ENCODE measurements at places on chromosomes 3 and 15.

GRCh38 chr3:128620268-128620691 is 30.3 kb downstream of the RPN1 start:
- DNase-seq = no peak

- DNase-seq = no peak
These were observed 83.3 kb upstream of the KCNH8 start for GRCh38 chr3:19065027-19065426.

DNA sequence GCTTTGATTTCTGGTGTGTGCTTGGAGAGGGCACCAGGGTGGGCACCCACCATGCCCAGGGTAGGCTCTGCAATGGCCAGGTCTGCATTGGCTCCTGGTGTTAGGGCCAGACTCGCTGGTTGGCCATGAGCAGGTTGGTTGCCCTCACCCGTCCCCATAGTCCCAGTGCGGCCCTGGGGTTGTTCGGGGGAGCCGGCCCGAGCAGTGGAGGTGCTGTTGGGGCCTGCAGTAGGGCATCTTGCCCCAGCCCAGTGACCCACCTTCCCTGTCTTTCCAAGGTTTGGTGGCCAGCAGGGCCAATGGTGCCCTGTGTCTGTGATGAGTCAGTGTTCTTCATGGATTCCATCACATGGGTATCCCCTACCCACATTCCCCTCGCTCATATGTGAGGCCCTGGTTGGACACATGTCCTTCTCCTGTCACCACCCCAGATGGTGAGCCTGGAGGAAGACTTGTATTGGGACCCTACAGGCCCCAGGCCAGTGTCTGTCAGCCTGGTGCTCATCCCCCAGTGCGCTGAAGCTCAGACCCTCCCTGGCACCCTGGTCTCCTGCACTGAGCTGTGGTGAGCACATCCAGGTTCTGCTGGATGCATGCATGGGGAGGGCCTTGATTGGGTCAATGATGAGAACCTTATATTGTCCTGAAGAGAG is 190.1 kb downstream of the UBE3A start:
- no peak for DNase-seq

GRCh38 chr3:169675091-169675490 is 11.6 kb upstream of the MECOM start:
- no peak for DNase-seq

GRCh38 chr3:71831599-71831998 is 46.7 kb upstream of the PROK2 start:
- DNase-seq = no peak

Data from activated CD8-positive, alpha-beta memory T cell treated with anti-CD3 and anti-CD28 coated beads for 48 hours (primary cell).